Kidney tubule cell (primary cell): ENCODE measurements at places on chromosomes 5 and 9.

- peak; percentile 68 for DNase-seq
These were observed at the start of gene ANKRD34B for GRCh38 chr5:80569961-80570786. ANKRD34B (minus strand) TSS chr5:80570280; CDS start chr5:80560019, 10,261 bp downstream.

DNA sequence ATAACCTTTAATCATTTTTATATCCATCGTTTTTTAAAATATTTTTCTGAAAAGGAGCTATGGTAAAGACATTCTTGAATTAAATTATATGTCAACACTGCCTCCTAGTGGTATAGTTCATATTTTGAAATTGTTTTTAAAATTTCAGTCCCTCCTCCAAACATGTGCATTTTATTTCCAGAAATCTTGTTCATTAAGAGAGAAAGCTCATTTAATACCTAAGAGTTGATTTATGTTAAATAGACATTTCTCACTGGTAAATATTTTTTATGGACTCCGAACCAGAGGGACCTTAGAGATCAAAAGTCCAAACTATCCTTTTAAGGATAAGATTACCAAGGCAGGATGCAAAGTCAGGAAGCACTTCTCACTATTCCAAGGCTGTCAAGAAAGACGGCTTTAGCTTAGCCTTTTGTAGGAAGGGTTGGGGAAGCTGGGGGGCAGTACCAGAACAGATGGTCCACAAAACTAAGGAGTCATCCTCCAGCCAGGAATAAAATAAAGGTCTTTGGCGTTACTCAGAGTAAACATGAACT lies 21.6 kb downstream of the BHMT start:
- DNase-seq: peak; percentile 71

- DNase-seq: peak; percentile 69
These were observed 30.7 kb downstream of the EXOC3 start for GRCh38 chr5:473551-474192.

DNA sequence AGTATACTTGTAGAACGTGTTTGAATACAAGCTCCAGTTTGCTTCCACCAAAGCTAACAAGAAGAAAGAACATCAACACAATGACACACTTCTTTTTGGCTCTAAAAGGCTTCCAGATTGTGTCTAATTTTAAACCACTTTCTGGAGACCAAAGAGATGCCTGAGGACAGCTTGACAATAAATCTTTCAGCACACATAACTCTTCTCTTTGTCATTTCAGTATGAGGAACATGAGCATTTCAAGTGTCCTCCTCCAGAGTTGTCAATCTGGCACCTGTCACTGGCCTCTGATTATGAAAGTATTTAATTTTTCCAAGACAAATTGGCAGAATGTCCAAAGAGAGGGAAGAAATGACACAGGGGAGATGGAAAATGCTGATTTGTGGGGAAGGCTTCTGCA lies 79.0 kb upstream of the TLR4 start:
- DNase-seq: no peak

GRCh38 chr5:173237143-173237874 lies 2.3 kb upstream of the NKX2-5 start:
- no peak for DNase-seq

DNA sequence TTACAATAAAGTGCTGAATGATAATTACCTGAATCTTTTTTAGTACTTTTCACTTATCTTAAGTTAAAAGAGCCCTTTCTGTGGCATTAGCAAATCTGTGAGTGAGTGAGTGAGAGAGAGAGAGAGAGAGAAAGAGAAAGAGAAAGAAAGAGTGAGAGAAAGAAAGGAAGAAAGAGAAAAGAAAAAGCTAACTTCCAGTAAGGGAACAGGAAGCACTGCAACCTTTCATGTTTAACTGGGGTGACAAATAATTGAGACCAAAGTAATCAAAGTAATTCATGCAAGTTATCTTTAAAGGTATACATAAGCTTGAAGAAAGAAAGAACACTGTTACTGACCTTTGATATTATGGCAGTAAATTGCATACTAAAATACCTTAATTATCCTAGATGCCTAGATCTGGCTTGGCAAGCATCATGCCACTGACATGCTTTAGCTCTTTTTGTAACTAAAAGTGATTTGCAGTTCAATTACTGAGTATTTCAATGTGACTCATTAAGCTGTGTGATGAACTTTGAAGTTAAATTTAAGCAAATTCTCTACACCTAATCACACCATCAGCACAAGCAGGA lies 21.7 kb downstream of the FEM1C start:
- DNase-seq: no peak

DNA sequence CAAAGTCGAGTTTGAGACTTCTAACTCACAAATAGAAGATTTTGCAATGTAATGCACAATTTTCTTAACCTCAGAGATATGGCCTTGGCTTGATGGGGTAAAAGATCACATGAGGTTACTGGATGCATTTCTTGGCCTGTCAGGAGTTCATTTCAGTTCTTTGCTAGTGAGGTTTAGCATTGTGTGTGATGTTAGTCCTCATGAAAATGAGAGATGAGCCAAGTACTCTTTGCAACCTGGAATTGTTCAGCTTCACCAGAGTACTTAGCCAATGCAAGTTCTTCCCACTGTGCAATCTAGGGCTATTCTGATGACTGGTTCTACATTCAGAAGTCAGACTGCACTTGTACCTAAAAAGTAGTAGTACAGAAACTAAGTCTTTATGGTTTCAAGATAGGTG lies 24.9 kb downstream of the GNAQ start:
- DNase-seq: no peak

- DNase-seq: no peak
These were observed 78.1 kb downstream of the MACROH2A1 start for GRCh38 chr5:135320718-135321484.

- DNase-seq: no peak
These were observed 32.9 kb downstream of the ANKH start for GRCh38 chr5:14838396-14839319.

- no peak for DNase-seq
These were observed 571.3 kb upstream of the TLE4 start for GRCh38 chr9:79000230-79001002.

- DNase-seq: no peak
These were observed 66.4 kb downstream of the SLCO4C1 start for GRCh38 chr5:102229685-102230084.

DNA sequence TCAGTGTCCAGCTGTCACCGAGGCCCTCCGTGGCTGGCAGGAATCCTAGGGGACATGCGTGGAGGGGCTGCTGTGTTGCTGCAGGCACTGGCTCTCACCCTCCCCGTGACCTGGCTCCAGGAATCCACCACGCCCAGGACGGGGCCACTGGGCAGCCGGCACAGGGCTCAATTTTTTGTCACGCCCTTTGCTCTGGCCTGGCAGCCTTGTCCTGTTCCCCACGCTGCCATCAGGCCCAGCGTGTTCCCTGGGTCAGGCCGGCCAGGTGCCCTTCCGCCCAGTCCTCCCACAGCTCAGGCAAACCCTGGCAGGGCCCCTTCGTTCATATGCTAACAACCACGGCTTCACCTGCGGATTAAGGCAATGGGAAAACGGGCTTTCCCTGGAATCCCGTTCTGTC lies 37.3 kb downstream of the PROP1 start:
- DNase-seq: no peak

DNA sequence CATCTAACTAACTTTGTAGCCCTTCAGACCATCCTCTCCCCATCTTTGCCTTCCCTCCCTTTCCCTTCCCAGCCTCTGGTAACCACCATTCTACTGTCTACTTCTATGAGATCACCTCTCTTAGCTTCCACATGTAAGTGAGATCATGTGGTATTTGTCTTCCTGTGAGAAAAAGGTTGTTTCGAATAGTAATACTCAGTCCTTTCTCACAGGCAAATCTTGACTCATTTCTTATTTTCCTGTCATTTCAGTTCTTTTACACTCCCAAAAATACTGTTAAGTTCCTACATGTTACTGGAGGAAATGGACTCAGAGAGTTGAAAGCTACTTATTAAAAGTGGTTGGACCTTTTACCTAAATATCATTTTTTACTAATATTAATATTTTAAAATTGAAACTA lies 82.1 kb downstream of the SLF1 start:
- peak; percentile 10 for DNase-seq

- DNase-seq: no peak
These were observed 8.5 kb downstream of the PTGS1 start for GRCh38 chr9:122379340-122379739.

DNA sequence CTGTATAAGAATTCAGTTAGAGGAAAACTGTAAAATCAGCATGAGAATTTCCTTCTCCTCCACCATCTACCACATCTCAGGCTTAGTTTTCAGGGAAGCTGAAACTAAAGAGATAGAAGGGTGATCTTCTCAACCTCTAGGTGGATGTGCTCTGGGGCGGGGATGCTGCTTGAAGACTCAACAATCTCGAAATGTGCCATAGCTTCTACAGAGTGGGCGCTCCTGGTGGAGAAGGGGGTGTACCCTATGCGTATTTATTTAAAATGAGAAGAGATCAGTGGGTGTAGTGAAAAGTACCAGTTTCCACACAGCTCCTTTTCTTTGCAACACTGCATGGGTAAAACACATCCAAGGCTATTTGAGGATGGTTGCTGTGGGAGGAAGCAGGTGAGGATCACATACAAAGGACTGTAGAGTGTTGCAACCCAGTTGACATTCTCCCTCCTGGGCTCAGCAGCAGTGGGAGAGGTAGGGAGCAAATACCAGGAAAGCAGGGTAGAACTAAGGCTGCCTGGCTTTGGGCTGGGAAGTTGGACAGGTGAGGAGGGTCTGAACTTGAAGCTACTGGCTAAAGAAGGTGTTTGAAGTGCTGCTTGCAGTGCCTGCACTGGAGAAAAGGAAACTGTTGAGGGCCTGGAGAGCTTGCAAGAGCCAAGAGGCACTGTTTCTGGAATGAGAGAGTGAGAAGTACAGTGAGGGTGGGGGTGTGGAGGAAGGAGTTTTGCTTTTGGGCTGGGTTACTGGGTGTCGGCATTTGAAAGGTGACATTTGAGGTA lies 73.1 kb downstream of the MAST4 start:
- no peak for DNase-seq

- no peak for DNase-seq
These were observed 44.3 kb downstream of the UBE2QL1 start for GRCh38 chr5:6492934-6493333.

GRCh38 chr9:107174441-107174840 lies 108.6 kb upstream of the RAD23B start:
- peak; percentile 49 for DNase-seq

GRCh38 chr5:33824516-33825195 lies 67.1 kb downstream of the ADAMTS12 start:
- no peak for DNase-seq

DNA sequence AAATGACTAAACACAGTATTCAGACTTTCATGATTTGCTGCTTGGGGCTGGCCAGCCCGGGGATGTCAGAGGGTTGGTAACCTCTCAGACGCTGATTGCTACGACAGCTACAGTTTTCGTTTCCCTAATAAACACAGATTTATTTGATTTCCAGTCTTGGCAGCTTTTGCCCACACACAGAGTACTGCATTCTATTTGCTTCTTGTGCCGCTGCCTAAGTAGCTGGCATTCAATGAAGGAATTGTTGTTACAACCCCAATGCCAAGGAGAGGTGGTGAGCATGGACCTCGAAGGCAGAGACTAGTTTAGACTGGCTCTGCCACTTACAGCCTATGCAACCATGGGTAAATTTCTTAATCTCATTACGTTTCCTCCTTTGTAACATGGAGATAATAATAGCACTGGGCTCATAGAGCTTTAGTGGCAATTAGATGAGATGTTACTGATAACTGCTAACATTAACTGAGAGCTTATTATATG lies 247.1 kb upstream of the PANK3 start:
- DNase-seq: no peak

GRCh38 chr9:135480940-135481310 lies 1.3 kb downstream of the PPP1R26 start:
- DNase-seq: no peak

DNA sequence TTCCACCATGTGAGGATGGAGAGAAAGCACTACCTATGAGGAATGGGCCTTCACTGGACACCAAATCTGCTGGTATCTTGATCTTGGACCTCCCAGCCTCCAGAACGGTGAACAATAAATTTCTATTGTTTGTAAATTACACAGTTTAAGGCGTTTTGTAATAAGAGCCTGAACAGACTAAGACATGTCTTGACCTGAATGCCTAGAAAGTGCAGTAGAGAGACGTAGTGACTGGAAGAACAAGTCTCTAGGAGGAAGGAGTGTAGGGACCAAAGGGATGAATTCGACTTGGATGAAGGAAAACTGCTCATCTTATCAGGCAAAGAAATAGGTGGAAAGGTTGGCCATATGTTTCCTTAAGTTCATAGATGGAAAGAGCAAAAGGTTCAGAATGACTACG lies 309.8 kb upstream of the RGMB start:
- no peak for DNase-seq

GRCh38 chr5:115815693-115816225 lies 700 bp downstream of the CDO1 start:
- DNase-seq: no peak

DNA sequence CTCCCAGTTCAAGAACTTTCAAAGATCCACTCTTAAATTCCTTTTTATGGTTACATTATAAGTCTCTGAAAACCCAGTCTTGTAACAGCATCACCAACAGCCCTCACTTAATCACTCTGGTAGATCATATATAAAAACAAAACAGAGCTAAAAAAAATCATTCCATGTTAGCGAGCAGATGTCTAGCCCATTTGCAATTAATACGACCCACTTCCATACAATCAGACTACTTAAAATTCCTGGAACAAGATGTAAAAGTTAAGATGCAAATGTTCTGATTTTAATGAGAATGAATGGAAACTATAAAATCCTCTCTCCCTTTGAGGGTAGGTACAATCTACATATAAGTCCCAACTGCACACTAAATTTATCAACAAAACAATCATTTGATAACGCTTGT lies 167.0 kb downstream of the MED27 start:
- no peak for DNase-seq

DNA sequence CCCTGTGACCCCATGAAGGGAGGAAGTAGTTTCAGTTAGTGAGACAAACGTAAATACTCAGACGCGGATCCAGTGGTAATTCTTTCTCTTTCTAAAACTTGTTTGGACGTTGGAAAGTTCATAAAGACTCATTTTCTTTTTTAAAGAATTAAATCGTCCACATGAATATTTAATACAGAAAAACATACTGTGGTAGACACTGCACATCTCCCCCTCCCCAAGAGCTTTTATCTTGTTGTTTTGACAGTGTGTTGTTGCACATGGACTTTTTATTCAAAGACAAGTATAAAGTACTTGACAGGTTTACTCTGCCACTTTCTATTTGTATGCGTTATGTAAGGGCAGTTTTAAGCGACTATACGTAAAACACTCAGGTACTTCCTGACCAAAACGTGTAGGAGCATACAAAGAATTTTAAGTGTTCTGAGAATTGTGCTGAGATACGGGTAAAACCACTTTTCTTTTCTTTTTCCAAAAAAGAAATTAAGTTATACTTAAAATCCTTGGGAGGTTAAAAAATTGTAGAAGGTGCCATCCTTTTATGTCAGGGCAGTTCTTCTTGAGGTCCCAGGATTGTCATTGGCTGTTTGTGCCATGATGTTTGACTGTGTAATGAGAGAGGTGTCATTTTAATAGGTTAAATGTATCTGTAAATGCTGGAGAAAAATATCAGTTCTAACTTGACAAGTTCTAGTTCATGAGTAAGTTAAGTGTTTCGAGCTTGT lies 1.3 kb downstream of the NIPBL start:
- peak; percentile 54 for DNase-seq

GRCh38 chr9:13446938-13447842 lies 167.7 kb upstream of the MPDZ start:
- no peak for DNase-seq
